ENCODE measurements at places on chromosomes 2 and 18.

DNA sequence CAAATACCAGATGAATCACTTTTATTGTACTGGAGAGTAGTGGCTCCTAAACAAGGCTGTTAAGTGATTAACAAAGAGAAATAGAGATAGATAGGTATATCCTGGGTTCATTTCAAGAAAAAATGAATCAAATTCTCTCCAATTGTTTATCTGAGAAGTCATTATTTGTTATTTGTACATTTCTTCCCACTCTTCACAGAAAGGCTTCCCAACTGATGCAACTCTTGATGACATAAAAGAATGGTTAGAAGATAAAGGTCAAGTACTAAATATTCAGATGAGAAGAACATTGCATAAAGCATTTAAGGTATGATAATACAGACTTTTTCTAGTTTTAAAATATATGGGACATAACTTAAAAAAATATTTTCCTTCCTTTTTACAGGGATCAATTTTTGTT lies 7.9 kb downstream of the SSB start:
- no peak for DNase-seq

- DNase-seq = no peak
These were observed 2.8 kb downstream of the MFSD2B start for GRCh38 chr2:24012521-24013188.

DNA sequence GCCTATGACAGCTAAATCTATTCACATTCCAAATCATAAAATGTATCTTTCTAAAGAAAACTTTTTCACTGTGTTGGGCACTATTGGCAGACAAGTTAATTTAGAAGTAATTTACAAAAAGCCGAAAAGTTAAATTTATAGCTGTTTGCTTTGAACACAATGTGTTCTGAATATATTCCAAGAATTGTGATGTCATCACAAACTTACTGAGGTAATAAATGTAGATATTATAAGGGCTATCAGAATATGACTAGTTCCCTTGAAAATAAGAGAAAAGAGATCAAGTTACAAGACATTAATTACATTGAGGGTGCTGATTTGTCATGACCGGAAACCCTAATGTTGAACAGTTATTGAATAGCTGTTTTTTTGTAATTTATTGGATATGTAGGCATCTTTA lies 153.9 kb upstream of the SCN7A start:
- DNase-seq = no peak

DNA sequence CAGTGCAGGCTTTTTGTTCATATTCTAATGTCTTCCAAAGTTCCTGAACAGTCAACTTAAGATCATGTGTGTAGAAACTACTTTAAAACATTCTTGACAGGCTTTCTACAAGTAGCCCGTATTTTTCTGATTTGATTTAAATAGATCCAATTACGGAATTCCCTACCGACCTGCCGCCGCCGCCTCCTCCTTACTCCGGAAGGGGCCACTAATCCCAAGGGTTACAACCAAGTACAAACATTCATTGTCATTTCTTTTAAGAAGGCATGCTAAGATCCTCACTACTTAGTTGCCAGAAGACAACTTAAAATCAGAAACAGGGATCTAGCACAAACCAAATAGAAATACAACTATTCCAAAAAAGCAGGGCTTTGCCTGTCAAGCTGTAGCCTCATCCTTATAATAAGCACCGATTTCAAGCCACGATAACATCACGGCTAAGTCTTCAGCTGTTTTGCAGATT lies 784 bp downstream of the WDR33 start:
- no peak for DNase-seq

DNA sequence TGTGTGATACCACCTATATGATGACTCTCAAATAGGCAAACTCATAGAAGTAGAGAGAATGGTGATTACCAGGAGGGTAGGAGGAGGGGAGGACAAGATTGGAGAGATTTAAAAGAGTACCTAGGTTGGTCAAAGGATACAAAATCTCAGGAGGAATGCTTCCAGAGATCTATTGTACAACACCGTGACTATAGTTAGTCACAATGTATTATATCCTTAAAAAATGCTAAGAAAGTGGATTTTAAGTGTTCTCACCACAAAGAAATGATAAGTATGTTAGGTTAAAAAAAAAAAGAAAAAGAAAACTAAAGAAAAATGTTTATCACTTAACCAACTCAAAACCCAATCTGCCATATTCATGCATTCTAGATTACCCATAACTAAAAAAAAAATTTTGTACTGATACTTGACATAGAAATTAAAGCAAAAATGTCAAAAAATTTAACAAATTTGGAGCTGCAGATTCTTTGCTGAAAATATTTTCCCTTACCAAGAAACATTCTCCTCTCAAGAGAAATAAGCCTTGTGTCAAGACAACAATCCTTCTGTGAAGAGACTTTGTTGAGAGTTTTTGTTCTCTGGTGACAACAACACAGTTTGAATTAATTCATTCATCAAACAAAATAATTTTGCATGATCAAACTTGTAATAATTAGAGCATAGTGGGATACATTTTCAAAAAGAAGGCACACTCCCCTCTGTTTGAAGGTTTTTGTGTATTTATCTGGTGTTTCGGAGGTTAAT lies 213.1 kb downstream of the DNER start:
- no peak for DNase-seq

DNA sequence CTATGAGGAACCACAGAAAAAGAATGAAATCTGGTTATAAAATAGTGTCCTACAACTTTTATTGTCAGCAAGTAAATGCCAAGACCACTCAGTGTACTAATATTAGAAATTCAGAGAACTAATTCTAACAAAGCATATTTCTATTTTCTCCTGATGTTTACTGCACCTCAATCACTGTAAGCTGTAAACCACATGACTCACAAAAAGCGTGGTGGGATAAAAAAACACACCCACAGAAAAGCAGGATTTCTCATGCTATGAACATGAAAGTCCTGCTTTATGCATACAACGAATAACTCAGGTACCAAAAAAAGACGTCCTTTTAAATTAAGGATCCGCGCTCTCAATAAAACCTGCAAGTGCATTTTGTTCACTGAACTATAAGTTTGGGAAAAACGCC lies 797 bp downstream of the TXNL4A start:
- no peak for DNase-seq

GRCh38 chr18:22930089-22930713 lies 2.9 kb upstream of the RBBP8 start:
- no peak for DNase-seq

DNA sequence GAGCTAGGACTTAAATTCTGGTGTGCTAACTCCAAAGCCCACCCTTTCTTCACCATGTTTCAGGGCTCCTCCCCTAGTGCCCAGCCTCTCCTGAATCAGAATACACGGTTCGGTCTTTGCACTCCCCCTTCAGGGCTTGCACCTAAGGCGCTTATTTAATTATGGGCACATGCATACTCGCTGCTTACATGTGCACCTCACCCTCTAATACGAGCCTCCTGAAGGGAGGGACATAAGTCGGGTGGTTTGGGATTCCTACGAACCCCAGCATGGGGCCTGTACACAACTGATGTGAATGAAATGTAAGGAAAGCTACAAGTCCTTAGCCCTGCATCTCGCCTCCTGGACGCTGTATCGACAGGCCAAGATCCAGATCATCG lies 435 bp downstream of the IFT172 start:
- no peak for DNase-seq

DNA sequence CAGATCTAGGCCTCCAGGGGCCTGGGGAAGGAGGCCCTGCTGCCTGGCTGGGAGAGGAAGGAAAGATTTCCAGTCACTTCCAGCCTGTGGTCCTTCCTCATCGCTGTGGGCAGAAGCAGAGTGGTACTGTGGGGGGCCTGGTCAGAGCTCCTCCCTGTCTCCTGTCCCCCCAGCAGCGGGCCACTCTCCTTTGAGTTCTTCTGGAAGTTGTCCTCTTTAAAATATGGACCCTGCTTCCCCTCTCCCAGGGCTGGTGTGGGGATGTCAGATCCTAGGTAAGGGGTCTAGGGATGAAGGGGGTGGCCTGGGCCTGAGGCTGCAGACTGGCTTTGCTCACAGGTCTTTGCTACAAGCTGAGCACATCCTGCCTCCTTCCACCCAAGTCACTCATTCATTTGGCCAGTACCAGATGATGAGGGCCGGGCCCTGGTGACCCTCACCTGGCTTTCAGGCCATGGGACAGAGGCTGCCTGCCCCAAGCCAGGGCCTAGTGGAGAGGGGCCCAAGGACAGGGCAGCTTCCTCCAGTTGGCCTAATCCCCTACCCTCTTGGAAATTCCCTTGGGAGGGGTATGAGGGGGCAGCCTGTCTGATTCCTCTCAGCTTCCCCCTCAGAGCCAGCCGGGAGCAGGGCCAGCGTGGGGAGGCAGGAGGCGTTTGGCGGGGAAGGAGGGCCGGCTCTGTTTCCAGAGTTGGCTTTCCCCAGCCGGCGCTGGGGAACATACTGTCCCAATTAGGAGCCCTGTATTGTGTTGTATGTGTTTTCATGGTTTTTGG lies 231.9 kb downstream of the DYSF start:
- DNase-seq = no peak

DNA sequence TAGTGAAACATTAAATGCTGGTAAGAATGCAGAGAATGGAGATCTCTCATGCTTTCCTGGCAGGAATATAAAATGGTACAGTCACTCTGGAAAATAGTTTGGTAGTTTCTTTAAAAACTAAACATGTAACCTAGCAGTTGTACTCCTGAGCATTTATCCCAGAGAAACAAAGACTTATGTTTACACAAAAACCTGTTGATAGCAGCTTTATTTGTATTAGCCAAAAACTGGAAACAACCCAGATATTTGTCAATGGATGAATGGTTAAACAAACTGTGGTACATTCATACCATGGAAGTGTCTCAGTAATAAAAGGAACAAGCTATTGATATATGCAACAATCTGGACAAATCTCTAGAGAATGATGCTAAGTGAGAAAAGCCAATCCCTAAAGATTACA lies 81.7 kb upstream of the CTAGE1 start:
- no peak for DNase-seq

GRCh38 chr2:200534572-200534971 lies 8.6 kb downstream of the SGO2 start:
- no peak for DNase-seq

- no peak for DNase-seq
These were observed 151.5 kb downstream of the NCK2 start for GRCh38 chr2:105895990-105896764.

GRCh38 chr18:53467756-53468155 lies 756.7 kb downstream of the MBD2 start:
- no peak for DNase-seq

GRCh38 chr2:231709636-231709980 lies 1.3 kb downstream of the PTMA start:
- DNase-seq = no peak

- no peak for DNase-seq
These were observed 144.0 kb downstream of the IKZF2 start for GRCh38 chr2:213007290-213007838.

- DNase-seq = no peak
These were observed 14.7 kb upstream of the MAPRE2 start for GRCh38 chr18:35026407-35027061.

DNA sequence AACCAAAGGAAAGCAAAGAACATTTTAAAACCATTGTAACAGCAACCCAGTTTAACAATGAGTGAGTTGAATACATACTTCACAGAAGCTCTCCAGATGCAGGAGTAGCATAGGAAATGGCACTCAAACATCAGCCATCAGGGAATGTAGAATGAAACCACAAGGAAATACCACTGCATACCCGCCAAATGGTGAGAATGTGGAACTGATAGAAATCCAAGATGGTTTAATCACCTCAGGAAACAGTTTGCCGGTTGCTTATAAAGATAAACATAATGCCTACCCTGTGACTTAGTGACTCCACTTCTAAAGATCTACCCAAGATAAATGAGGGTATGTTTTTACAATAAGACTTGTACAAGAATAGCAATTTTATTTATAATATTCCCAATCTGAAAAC lies 132.0 kb downstream of the GALNT1 start:
- DNase-seq = no peak

- no peak for DNase-seq
These were observed 104.8 kb upstream of the TFPI start for GRCh38 chr2:187658952-187659525.

DNA sequence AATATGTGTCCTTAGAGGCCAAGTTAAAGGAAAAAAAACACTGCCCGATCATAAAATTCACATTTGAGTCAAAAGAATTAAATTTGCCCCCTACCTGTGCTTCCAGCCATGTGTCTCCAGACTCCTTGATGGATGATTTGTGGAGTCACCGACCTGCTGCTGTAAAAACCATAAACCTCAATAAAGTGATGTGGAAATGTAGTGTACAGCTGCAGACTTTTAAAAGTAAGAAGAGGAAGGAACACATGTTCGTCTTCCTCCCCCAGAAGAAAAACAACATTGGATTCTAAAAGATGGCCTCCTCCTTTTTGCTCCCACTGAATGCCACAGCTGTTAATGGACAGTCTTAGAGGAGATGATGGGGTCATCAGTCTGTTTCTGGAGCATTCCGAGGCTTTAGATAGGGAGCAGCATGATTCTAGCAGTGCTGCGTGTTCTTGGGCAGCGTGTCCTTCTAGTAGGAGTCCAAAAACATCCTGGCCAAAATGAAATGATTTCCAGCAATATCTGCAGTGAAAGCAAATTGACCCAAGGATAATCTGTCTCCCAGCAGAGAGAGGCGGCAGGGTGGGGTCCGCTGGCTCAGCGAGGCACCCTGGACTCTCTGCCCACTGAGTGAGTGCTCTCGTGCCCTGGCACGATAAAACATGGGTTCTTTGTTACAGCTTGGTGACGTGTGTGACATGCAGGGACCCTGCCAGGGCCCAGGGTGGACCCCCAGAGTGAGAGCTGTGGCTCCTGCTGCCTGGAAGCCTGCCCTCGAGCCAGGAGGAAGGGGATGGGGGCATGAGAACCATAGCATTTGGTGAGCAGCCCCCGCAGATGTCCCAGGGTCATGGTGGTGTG lies 196.1 kb downstream of the FAM210A start:
- DNase-seq = no peak

- no peak for DNase-seq
These were observed 92.6 kb downstream of the LYPD6 start for GRCh38 chr2:149422991-149423338.

DNA sequence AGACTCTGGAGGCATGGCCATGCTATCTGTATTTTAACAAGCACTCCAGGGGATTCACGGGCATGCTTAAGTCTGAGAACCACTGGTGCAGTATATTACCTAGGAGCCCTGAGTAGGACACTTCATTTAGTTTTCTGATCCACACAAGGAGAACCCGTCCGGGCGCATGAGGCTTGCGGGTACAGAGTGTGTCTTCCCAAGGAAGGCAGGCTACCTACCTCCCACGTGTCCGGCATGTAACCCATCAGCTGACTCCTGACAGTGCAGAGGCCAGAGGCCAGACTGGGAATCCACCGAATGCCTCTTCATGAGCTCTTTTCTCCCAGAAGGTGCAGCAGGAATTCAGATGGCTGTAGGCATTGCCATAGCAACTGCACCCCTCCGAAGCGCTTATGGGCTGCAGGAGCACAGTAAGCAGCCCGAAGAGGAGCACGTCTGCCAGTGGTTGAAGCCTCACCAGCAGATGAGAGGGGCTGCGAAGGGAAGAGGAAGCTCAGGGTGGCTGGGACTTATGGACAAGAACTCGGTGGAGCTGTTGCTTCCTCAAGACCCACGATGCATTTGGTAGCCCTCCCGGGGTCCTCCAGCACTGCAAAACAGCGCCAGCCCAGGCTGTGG lies 33.8 kb upstream of the DNMT3A start:
- no peak for DNase-seq
